ENCODE measurements at places on chromosomes 16 and 17.

DNA sequence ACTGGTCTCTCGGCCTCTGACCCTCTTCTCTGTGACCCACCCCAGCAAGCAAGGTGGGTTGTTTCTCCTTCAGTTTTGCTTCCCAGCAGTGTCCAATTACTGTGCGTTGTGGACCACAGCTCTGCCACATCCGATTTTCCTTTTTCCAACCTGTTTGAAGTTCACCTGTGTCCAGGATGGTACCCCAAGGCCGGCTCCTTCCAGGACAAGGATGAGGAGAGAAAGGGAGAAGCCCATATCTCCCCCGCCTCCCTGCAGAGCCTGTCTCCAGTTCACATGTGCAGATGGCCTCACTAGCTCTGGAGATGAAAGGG lies 13.5 kb downstream of the NMRAL1 start:
- DNase-seq, result no peak

DNA sequence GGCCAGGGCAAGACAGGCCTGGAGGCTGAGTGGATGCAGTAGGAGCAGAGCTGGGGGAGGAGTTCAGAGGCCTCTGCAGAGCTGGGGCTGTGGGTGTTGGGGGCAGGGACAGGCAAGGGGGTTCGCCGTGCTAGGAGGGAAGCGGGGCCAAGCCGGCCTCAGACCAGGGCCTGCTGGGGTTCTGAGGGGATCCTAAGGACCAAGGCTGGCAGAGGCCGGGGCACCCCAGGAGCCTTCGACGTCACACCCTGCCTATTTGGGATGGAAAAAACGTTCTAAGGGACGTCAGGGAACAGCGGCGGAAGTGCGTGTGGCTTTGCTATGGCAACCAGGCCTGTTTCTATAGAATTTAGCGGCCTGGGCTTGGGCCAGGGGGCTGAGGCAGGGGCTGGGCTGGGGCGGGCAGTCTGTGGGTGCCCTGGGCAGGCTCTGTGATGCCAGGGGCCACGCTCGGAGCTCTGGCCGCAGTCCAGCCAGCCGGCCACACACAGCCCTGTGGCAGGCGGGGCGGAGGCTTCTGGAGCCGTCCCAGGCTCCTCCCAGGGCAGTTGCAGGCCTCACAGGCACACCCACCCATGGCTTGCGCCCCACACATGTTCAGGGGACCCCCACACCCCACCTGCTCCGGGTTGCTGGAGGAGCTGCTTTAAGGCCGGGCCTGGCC lies 3.7 kb downstream of the TRAF7 start:
- no peak for DNase-seq

DNA sequence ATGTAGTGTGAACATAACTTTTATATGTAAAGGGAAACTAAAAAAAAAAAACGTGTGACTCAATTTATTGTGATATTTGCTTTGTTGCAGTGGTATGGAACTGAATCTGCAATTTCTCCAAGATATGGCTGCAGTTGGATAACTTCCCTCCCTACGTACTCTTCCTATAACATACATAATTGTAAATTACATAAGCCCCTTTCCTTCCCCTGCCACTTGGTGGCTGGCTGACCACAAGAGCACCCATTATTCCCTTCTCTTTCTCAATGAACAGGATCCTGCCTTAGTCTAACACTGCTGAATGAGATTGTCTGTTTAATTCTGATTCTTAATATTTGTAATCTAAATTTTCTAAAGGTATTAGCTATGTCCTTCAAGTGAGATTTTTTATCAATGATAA lies 27.8 kb downstream of the CCL4 start:
- no peak for DNase-seq

DNA sequence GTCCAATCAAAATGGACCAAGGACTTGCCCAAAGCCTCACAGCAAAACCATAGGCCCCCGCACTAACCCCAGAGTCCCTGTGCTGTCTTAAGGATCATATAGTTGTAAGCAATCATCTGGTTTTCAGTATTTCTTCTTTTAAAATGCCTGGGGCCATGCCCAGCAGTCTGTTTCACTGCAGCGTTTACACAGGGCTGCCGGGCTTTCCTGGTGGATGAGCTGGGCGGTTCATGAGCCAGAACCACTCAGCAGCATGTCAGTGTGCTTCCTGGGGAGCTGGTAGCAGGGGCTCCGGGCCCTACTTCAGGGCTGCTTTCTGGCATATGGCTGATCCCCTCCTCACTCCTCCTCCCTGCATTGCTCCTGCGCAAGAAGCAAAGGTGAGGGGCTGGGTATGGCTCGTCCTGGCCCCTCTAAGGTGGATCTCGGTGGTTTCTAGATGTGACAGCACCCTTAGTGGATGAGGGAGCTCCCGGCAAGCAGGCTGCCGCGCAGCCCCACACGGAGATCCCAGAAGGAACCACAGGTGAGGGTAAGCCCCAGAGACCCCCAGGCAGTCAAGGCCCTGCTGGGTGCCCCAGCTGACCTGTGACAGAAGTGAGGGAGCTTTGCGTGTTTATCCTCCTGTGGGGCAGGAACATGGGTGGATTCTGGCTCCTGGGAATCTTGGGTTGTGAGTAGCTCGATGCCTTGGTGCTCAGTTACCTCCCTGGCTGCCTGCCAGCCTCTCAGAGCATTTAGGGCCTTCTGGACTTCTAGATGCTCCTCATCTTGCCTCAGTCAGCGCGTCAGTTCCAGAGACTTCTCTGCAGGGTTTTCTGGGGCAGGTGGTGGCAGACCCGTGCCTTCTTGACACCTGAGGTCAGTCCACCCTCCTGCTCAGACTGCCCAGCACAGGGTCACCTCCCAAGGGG lies 24.8 kb upstream of the STH start:
- no peak for DNase-seq

DNA sequence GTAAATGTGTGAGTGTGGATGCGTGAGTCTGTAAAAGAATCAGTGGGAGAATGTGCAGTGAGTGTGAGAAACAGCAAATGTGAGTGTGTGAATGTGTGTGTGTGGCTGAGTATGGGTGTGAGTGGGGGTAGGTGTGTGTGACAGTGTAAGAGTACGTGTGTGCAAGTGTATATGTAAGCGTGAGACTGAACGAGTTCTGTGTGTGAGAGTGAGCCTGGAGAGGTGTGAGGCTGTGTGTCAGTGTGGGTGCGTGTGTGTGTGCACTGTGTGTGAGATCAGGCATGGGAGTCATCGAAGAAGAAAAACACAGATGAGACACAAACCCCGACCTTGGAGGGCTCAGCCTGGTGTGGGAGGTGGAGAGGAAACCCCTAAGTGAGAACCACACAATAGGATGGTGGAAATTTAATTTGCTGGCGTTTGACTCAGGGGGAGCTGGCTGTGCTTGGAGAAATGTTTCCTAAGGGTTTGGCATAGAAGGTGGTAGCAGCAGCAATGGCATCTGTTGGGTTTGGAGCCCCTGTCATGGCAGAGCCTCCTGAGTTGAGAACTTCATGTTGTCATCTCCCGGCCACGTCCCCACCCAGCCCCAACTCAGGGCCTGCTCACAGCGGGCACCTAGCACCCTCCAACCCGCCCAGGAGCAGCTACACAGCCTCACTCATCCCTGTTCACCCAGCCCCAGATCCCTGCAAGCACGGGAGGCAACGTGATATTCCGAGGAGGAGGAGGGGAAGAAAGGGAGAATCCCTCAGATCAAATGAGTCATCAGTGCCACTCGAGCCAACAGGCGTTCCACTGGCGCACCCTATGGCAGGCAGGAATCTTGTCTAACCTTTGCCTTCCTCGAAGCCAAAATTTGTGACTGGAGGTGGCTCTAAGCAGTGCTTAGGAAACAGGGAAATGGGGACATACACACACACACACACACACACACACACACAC lies 14.3 kb upstream of the NUBP1 start:
- no peak for DNase-seq

GRCh38 chr16:17369421-17370222 lies 101.1 kb downstream of the XYLT1 start:
- DNase-seq, result no peak

DNA sequence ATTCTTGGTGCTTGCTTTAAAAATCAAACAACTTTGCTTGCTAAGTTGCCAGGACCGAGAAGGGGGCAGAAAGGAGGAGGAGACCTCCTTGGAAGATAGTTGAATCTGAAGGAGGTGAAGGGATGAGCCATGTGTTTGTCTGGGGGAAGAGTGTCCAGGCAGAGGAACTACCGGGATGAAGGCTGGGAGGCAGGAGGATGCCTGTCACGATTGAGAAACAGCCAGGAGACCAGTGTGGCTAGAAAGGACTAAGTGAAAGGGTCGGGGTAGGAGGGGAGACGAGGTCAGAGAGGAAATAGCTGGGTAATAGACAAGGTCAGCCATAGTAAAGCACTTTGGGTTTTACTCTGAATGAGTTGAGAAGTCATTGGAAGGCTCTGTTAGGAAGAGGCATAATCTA lies 38.9 kb upstream of the CSNK2A2 start:
- no peak for DNase-seq

GRCh38 chr17:17491546-17491988 lies 4.6 kb downstream of the RASD1 start:
- DNase-seq, result no peak

- DNase-seq, result no peak
These were observed 43.6 kb downstream of the SMG6 start for GRCh38 chr17:2259769-2260536.

- DNase-seq, result no peak
These were observed 1.6 kb downstream of the RNF213 start for GRCh38 chr17:80262291-80262690.

DNA sequence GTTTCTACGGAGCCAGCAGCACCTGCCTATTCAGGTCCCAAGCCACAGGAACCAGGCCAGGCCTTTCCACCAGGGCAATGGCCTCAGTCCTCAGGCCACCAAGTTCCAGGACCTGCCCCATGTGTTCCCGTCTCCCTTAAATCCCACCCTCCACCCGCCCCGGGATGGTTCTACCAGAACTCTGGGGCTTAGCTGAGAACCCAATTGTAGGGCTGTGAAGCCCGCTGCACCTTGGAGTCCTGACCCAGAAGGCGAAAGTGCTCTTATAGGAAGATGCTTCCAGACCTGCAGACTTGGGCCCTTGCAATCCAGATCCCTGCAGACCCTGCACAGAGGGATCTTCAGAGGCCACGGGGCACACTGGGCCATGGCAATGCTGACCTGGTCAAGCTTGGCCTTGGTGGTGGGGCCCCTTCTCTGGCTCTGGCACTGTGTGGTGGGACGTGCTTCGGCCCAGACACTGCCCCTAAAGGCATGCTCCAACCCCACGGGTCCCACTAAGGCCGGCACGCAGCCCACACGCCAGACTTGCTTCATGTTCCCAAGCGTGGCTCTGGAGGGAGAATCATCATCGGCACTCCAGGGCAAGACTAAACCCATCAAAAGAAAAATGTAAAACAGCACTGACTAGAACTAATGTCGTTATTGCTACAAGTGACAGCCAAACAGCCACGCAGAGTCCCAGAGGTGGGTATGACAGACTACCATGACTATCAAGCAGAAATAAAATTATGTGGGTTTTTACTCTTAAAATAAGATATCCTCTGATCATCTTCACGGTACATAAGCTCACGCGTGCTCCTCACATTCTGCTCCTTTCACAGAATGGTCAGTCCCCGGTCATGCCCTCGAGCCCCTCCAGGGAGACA lies 41.3 kb upstream of the ATP2A3 start:
- no peak for DNase-seq

- DNase-seq, result no peak
These were observed 204.9 kb downstream of the MAF start for GRCh38 chr16:79395591-79395990.

DNA sequence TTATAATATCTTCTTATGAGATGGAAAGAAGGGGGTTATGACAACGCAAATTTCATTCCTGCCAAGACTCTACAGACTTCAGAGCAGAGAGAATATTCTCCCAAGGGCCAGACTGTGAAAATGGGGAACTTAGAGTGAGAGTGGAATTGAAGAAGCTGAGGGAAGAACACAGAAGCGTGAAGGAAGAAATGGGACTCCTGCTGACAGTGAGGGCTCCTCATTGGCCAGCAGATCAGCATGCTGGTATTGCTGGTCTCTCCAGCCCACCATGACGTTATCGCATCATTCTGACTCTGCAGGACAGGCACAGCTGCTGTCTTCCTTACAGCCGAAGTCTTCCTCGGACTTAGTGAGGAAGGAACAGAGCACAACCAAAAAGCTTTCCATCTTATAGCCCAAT lies 24.3 kb downstream of the CCL4 start:
- DNase-seq, result no peak

DNA sequence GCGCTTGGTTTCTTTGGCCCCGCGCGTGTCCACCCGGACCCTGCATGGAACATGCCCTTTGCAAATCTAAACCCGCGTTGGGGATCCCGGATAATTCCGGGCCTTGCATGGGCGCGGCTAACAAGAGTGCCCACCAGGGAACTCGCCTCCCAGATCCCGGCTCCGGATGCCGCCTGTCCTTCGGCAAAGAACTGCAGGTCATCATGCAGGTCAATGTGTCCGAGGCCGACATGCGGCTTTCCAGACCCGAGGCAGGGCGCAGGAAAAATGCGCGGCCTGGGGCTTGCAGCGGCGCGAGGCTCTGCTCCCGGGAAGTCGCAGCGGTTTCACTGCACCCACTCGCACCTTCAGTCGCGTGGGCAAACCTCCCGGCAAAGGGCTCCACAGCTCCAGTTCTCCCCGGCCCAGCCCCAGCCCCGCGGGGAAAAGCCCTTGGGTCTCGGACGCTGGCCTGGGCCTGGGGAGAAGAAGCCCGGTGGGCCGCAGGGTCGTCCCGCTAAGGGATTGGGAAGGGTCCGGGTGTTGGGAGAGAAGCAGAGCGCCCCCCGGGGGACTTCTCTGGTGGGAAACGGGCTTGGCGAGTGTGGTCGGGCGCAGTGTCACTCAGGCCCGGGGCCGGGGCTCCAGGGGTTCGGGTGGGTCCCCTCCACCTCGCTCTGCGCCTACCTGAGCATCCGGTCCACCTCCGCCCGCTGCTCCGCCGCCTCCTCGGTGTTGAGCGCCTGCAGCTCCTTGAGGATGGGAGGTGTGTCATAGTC lies 805 bp downstream of the HNF1B start:
- no peak for DNase-seq

DNA sequence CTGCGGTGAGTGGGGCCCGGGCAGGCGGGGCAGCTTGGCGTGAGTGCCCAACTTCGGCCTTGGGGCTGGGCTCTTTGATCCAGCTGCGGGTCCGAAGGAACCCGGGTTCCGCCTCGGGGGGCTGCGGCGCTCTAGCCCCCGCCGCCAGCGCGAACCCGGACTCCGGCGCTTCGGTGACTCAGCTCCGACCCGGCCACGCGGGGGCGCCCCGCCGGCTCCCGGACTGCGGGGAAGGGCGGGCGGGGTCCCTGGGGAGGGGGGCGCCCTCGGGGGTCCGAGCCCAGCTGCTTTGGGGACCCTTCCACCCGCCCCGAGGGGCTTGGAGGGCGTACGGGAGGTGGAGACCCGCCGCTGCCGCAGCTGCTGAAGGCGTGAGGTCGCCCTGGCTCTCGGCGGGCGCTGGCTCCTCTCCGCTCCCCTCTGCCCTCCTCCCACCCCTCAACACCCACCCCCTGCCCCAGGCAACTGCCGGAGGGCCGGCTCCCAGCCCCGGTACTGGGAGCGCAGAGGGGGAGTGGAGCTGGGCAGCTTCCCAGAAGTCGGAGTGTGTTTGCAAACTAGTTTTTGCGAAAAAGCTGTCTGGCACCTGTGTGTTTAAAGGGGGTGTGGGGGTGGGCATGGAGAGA lies 516 bp downstream of the CPNE2 start:
- peak; percentile 5 for DNase-seq

GRCh38 chr17:43400943-43401717 lies 2.3 kb downstream of the ARL4D start:
- no peak for DNase-seq

- no peak for DNase-seq
These were observed 29.5 kb downstream of the SMURF2 start for GRCh38 chr17:64632606-64633005.

- peak; percentile 78 for DNase-seq
These were observed 10.2 kb downstream of the FLII start for GRCh38 chr17:18248300-18248731.

GRCh38 chr16:81201267-81201666 lies 37.2 kb upstream of the BCO1 start:
- DNase-seq, result no peak

GRCh38 chr16:11640987-11641817 lies 27.1 kb upstream of the SNN start:
- peak; percentile 55 for DNase-seq

All from NCI-H1105 treated with DMSO at 0.1 percent for 48 hours (cell line).